ENCODE measurements at places on chromosomes 5 and 9.
A peak's percentile ranks its signal among the peaks of the same experiment; 100 is the strongest.

DNA sequence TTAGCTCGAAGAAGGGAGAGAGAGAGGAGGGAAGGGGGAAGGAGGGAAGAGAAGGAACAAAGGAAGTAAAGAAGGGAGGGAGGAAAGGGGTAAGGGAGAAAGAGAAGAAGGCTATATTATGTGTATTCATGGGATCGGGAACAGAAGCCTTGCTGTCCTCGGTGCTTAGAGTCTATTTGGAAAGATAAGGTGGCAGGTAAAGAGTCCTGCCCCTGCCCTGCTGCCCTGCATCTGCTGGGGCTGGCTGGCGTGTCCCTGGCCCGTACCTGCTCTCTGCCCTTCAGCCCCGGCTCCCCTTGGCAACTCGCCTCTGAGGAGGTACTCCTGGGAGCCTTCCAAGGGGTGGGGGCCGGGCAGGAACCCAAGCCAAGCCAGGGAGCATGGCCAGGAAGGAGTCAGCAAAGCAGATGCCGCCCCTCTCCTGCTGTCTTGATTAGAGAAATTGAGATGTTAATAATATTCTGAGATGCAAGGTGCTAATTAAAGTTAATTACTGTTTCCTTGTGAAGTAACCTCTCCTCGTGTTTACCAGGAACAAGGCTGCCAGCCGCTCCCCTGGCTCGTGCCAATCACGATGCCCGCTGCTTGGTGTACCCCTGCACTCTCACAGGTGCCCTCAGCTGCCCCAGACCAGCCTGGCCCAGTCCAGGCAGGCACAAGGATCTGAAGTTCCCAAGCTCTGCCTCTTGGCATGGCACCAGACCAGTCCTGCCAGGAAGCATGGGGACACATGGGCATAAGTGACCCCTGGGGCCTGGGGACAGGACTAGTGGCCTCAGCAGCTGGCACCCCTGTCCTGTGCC is 36.6 kb downstream of the PCDH1 start:
- no peak for DNase-seq

DNA sequence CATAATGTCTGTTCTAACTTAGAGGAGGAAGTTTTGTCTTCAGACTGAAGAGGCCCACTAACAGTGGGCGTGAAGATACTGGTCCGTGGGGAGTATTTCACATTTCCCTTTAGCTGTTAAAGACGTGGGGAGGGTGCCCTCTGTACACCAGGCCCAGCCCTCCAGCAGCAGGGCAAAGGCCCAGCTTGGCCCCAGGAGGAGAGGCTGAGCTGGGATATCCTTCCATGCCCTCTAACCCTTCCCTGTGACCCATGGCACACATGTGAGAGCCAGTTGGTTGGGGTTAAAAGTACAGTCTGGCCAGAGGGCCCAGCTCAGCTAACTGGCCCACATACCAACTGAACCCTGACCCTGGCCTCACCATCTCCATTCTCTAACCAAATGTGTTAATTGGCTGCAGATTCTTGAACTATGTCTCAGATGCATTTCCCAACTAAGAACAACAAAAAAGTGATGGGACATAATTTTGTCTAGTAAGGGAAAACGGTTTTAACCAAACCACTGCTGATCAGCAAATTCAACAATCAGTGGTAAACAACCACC is 74.4 kb downstream of the LHFPL2 start:
- DNase-seq, result no peak

- DNase-seq, result no peak
These were observed 110.9 kb downstream of the COL23A1 start for GRCh38 chr5:178479261-178479660.

DNA sequence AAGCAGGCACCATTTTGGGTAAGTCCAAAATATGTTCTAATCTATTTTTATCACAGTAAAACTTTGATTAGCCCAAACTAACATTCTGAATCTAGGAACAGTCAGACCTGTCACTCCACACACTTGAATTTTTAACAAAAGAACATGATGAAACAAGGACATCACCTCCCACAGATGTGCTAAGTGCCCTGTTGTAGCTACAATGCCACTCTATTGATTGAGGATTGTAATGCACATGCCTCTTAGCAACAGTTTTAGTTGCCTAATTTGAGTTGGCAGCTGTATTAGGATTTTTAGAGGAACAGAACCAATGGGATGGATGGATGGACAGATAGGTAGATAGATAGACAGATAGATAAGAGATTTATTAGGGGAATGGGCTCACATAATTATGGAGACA is 20.3 kb upstream of the RNF20 start:
- DNase-seq, result no peak

- no peak for DNase-seq
These were observed 17.5 kb upstream of the TEX10 start for GRCh38 chr9:100370064-100370723.

DNA sequence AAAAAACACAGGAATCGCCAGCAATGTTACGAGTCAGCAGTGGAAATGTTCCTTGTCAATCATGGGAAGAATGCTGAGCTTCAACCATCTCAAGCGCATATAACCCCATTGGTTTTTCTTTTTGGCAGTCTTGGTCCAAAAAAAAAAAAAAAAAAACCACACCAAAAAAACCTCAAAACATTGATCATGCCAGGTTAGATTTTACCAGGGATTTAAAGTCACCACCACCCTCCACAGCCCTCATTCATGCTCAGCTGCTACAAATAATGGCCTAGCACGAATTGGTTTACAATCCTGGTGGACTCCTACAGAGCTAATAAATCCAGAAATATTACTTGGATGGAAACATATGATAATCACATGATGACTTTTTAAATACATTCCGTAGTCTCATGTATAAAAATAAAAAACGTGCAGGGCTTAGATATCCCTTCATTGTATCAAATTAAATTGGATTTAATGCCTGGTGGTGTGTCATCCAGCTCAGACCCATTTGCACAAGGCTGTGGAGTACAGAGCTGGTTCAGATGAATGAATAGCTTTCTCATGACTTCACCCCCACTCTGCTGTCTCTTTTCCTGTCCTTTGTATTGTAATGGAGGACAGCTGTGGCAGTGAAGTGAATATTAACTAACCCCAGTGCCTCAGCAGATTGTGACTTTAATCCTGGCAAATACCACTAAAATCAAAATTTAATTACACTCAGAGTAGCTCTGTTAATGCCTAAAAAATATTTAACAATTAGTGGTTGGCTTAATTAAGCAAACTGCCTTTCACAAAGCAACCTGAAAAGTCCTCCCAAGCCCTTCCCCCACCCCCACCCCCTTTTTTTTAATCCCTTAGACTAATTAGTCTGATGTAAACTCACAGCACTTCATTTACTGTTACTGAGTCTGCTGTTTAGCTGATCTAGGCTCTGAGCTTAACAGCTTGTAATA is 626.5 kb upstream of the ZNF608 start:
- peak; percentile 12 for DNase-seq

DNA sequence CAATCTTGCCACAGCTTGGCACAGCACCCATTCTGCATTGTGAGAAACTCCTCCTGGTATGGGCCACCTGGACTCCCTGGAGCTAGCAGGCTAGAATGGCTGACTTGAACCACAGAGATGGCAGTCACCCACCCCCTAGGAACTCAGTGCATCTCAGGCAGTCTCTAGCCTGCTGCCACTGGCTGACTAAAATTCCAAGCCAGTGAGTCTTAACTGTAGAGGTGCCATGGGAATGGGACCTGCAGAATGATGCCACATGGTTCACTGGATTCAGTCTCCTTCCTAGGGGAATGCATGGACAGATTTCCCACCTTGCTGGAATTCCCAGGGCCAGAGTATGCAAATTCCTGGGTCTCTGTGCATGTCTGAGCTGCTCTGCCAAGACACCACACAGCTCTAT is 382.9 kb downstream of the MAN2A1 start:
- no peak for DNase-seq

- DNase-seq, result no peak
These were observed 164.8 kb downstream of the MACROH2A1 start for GRCh38 chr5:135234242-135234641.

GRCh38 chr9:88808019-88808656 is 183.1 kb upstream of the S1PR3 start:
- DNase-seq, result no peak

- DNase-seq, result no peak
These were observed 78.6 kb upstream of the GDNF start for GRCh38 chr5:37918424-37918823.

DNA sequence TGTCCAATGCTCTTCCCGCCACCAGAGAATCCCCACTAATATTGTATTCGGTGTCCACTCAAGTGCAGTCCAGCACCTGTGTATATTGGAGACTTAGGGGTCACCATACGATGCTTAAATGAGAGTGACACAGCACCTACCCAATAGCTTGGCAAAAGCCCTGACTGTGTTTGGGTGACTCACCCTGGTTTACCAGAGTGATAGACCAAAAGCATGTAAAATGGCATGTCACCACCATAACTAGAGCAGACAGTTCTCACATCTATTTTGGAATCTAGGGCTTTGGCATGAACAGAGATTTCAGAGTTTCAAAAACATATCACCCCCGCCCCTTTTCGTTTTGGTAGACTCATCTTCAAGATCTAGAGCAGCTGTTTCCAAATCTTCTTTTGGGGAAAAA is 217.3 kb upstream of the RASEF start:
- peak; percentile 42 for DNase-seq

GRCh38 chr9:78682216-78682615 is 385.3 kb downstream of the PSAT1 start:
- DNase-seq, result no peak

GRCh38 chr9:102975251-102975650 is 19.9 kb upstream of the CYLC2 start:
- DNase-seq, result no peak

GRCh38 chr9:125522328-125522725 is 184.7 kb downstream of the MAPKAP1 start:
- DNase-seq, result no peak

GRCh38 chr5:151555760-151556576 is 35.2 kb downstream of the FAT2 start:
- DNase-seq, result no peak

GRCh38 chr5:137374110-137374714 is 124.9 kb downstream of the SPOCK1 start:
- no peak for DNase-seq

GRCh38 chr9:18463991-18464390 is 10.0 kb upstream of the ADAMTSL1 start:
- no peak for DNase-seq

- DNase-seq, result no peak
These were observed 36.6 kb upstream of the RAPGEF1 start for GRCh38 chr9:131776473-131776872.

GRCh38 chr5:57383093-57383861 is 99.3 kb downstream of the ACTBL2 start:
- peak; percentile 54 for DNase-seq

GRCh38 chr5:62395210-62395950 is 8.3 kb downstream of the DIMT1 start:
- no peak for DNase-seq

DNA sequence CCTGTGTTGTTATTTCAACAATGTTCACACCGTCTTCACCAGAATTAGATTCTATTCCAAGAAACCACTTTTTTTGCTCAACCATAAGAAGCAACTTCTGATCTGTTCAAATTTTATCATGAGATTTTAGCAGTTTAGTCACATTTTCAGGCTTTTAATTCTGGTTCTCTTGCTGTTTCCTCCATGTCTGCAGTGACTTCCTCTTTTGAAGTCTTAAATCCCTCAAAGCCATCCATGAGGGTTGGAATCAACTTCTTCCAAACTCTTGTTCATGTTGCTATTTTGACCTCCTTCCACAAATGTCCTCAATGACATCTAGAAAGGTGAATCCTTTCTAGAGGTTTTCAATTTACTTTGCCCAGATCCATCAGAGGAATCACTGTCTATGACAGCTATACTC is 25.7 kb upstream of the ENTREP1 start:
- DNase-seq, result no peak

- no peak for DNase-seq
These were observed 861 bp downstream of the UBQLN1 start for GRCh38 chr9:83706676-83707517.

GRCh38 chr9:17833846-17834245 is 255.0 kb downstream of the SH3GL2 start:
- DNase-seq, result no peak

GRCh38 chr9:107188376-107188775 is 94.7 kb upstream of the RAD23B start:
- no peak for DNase-seq

DNA sequence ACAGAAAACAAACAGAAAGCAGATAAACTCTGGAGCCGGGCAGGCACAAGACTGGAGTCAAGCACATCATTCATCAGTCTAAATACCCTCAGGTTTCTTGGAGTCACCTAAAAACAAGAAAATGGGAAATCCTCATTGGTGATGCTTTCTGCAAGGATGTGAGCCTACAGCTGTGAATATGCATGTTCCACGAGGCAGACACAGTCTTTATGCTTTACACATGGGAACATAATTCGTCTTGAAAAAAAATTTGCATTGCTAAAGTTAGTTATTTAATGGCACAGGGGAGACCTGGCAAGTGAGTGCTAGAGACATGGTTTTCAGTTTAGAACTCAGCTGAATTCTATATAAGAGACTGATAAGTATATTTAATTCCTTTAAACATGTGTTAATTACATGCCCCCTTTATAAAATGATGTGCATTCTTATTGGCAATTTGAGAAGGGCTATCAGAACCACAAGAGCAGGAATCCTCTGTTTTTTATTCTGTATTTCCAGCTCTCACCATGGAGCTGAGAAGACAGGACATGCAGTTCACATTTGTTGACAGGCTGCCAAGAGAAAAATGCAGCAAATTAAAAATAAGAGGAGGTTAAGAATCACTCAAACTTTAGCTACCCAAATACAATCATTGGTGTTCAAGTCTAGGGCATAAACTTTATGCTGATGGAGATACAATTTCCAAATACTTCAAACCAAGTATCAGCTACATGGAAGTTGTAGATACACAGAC is 438.0 kb upstream of the MPDZ start:
- DNase-seq, result no peak

GRCh38 chr9:131227959-131228460 is 48.3 kb downstream of the FAM78A start:
- no peak for DNase-seq

DNA sequence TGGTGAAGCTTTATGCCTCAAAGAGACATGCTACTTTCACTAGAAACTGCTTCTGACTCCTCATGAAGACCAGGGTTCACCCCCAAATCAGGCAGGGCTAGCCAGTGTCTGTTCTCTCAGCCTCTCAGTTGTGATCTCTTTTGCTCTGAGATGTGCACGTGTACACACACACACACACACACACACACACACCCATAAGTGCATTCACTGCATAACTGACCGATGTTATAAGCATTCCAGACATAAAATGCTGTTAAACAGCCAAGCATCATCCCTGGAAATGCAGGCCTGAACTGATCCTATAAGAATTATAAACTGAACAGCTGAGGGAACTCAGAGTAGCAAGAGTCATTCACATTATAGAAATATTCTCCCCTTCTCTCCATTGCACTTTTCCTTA is 85.0 kb downstream of the FSTL4 start:
- no peak for DNase-seq

GRCh38 chr5:56412601-56413379 is 179.7 kb upstream of the ANKRD55 start:
- no peak for DNase-seq

GRCh38 chr9:108012886-108013665 is 523.5 kb upstream of the KLF4 start:
- DNase-seq, result no peak

Measured in H54 (cell line).